NK-92 treated with Interleukin-12 subunit alpha and Interleukin-12 subunit beta, amount 100 ng/mL, for 24 hours (cell line): ENCODE measurements at places on chromosomes 4 and X.

DNA sequence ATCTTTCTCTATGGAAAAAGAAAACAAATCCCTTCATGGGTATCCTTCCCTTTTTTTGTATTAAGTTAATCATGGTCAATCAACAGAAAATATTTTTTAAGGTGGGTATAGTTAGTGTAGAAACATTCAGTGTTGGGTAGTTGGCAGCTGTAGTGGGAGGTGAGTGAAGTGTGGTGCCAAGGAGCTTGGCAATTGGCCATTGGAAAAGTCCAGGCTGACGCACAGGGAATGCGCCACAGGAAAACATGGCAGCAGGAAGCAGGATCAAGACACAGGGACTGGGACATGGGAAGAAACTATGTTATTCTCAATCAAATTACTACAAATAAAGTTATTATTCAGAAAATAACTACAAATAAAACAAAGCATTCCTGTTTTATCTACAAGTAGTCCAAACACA is 20.0 kb downstream of the PALLD start:
- no peak for DNase-seq

- DNase-seq, result no peak
These were observed 16.3 kb downstream of the PROM1 start for GRCh38 chr4:16067515-16067914.

GRCh38 chrX:56762707-56763555 is 33.9 kb downstream of the NBDY start:
- no peak for DNase-seq

DNA sequence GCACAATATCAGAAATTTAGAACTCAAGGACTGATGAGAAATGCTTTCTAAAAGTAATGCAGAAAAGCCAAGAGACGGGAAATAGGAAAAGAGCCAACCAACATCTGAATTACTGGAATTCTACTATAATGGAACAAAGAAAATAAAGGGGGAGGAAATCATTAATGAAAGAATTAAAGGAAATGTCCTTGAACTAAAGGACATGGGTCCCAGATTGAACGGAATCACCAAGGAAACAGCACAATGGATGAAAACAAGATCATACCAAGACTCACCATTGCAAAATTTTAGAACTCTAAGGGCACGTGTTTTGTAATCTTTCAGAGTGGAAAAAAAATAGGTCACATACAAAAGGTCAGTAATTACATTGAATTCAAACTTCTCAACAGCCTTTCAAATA is 35.9 kb downstream of the HPGDS start:
- DNase-seq, result no peak

GRCh38 chrX:70454441-70455365 is 10.1 kb downstream of the DLG3 start:
- peak; percentile 77 for DNase-seq

DNA sequence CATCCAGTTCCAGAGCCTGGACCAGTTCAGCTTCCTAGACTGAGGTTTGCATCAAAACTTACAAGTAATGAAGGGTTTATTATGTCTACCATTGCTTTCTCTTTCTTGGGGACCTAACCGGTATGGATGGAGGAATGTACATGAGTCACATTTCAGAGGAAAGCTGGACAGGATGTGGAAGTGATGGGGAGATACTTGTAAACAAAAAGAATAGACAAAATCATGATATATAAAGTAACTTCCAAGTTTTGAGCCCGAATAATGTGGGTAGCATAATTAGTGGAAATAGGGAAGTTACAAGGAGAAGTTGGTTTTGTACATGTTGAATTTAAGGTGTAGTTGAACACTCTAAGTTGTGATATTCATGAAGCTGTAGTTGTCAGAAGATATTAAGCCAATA is 15.0 kb downstream of the FNIP2 start:
- no peak for DNase-seq

GRCh38 chr4:40992472-40993295 is 221.7 kb downstream of the APBB2 start:
- peak; percentile 75 for DNase-seq

DNA sequence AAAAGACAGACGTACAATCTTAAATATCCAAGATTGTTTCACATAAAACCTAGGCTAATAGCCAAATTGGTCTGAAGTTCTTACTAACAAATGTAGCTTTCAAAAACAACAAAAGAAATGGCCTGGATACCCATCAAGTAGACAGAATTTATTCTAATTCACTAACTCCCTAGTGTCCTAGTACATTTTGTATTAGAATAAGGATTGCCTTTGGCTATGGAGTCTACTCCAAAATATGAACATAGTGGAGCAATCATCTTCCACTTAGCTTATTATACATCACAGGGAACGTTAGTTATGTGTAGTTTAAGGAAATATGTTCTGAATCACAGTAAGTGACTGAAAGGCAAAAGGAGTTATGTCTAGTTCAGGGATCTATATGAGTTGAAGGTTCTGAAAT is 81.7 kb downstream of the MAPK10 start:
- DNase-seq, result no peak

GRCh38 chr4:100869276-100869675 is 351.5 kb upstream of the EMCN start:
- DNase-seq, result no peak

DNA sequence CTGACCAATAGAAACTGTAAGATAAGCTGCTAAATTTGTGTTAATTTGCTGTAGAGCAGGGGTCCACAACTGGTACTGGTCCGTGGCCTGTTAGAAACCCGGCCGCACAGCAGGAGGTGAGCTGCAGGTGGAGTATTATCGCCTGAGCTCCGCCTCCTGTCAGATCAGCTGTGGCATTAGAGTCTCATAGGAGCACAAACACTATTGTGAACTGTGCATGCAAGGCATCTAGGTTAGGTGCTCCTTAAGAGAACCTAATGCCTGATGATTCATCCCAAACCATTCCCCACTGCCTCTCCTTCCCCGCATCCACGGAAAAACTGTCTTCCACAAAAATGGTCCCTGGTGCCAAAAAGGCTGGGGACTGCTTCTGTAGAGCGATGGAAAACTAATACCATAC is 19.7 kb downstream of the FBXW7 start:
- DNase-seq, result no peak

DNA sequence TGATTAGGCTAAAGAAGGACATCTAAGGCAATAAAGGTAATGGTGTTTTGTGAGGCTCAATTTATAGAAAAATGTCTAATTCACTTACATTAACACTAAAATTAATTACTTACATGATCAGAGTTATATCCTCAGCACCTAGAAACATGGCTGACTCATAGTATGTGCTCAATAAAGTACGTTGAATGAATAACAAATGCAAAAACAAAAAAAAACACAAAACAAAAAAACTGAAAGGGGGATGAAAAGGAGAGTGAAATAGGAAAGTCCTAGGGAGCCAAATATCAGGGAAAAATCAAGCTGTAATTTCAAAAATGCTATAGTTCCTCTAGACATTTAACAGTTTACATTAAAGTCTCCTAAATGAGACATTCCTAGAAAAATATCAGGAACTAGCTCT is 18.7 kb downstream of the MBNL3 start:
- no peak for DNase-seq

GRCh38 chrX:139691843-139692505 is 16.0 kb downstream of the MCF2 start:
- no peak for DNase-seq

DNA sequence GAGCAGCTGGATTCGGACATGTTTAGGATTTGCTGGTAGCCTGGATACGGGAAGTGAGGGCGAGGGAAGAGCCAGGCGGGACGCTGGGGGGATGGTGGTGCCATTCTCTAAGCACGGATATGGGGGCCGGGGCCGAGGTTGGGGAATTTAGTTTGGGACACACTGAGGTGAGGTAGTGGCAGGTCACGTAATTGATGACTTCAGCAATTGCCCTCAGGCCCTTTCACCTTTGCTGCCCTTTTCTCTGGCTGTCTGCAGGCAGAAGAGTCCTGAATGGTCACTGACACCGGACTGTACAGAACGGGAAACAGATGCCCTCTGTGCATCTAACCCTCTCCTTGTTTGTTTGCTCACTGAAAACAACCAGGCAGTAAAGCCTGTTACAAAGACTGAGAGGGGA is 16.9 kb upstream of the HMGB3 start:
- DNase-seq, result no peak

- no peak for DNase-seq
These were observed 69.8 kb downstream of the JADE1 start for GRCh38 chr4:128879283-128879682.

GRCh38 chrX:68676335-68676734 is 28.9 kb downstream of the STARD8 start:
- DNase-seq, result no peak

DNA sequence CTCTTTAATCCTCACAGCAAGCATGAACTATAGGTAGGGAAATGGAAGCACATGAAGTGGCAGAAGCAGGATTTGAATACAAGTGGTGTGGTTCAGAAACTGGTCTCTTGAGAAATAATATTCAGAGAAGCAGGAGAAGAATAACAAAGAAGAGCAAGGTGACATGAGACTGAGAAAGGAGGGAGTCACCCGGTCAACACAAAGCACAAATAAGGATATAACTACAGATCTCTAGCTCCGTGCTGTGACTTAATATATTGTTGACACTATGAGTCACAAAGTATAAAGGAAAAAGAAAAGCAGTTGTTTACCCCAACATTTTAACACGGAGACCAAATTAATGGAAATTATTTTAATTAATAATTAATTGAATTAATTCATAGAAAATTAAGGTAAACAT is 204.5 kb downstream of the CPE start:
- DNase-seq, result no peak

- DNase-seq, result no peak
These were observed 6.9 kb downstream of the ANXA10 start for GRCh38 chr4:168099195-168099594.

- DNase-seq, result no peak
These were observed 189.6 kb downstream of the TMEM47 start for GRCh38 chrX:34467437-34467836.

DNA sequence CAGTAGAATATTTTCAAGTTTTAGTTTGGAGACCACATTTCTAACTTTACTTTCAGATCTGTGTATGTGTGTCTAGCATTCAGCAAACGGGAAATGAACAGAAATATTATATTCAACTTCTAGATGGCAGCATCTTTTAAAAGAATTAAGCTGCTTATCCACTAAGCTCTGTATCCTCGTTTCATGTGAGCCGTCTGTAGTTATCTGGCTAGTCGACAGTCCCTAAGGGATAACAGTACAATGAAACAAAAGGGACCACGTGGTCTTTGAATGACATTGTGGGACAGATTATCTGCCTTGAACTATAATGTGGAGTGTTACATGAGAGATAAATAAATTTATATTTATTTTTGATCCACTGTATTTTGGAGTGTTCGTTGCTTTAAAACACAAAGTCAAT is 35.8 kb upstream of the PRSS12 start:
- no peak for DNase-seq

GRCh38 chr4:142447009-142447408 is 399.1 kb downstream of the INPP4B start:
- no peak for DNase-seq

DNA sequence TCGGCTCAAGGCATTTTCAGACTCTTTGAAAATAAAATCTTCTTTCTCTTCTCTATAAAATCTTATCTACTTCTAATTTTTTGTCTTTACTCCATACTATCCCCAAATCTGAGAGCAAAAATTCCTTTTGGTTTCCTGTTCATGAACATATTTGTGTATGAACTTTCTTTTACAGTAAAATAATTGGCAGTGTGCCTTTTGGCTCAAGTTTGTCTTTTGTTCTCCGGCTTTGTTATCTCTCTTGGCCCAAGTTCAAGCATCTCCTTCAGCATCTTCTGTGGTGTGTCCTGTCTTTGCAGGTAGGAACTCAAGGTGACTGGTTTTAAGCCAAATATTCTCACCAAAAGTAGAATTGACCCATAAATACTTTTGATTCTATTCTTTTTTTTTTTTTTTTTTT is 276.6 kb upstream of the FAT1 start:
- no peak for DNase-seq

DNA sequence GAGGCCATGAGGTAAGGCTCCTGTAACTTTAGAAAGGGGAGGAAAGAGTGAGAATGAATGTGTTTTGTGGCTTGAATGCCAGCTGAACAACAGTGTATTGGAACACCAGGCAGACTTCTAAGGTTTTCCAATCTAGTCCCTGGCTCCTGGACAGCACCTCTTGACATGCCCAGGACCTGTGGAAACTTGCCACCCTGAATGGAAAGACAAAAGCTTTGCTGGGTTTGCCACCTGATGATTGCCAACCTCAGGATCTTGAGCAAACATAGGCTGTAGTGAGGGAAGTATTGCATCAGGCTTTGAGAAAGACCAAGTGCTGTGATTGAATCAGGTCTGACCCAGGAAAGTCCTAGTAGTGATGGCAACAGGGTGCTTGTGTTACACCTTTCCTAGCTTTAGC is 1393.1 kb upstream of the DIAPH2 start:
- no peak for DNase-seq

DNA sequence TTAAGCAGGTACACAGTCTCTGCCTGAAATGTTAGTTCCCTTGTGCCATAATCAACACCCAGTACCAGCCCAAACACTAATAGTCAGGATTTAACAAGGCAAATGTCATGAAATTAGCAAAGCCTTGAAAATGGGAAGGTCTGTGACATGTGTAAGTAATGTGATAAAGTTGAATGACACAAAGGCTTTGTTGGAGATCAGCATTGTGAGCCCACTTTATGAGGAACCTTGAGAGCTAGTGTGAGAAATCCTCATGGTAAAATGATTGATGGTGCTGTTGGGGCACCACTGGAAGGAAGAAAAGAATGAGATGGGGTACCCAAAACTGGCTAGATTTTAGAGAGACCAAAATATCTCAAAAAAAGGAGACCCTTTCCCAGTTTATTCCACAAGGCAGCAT is 3.3 kb upstream of the LIN54 start:
- DNase-seq, result no peak

DNA sequence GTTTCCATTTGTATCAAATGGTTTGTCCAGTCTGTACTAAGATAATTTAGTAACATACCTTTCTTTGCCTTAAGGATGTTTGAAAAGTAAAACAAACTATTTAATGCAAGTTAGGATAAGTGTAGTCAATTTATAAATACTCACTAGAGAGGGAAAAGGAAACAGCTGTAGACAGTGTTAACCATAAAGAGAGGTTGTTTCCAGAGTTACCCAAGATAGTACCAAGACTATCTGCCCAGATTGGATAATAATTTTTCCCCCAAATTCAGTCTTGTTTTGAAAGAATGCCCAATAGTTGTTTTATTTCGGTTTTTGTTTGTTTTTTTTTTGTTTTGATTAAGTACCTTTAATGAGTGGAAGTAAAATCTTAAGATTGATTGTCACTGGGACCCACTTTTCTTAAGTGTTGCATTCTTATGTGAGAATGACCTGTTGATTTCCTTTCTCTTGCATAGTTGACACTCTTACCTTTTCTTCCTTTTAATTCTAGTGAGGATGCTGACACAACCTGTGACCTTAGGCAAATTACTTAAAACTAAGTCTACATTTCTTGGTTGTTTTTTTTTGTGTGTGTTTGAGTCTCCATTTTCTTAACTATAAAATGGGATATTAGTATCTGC is 12.8 kb downstream of the AFF1 start:
- DNase-seq, result no peak

DNA sequence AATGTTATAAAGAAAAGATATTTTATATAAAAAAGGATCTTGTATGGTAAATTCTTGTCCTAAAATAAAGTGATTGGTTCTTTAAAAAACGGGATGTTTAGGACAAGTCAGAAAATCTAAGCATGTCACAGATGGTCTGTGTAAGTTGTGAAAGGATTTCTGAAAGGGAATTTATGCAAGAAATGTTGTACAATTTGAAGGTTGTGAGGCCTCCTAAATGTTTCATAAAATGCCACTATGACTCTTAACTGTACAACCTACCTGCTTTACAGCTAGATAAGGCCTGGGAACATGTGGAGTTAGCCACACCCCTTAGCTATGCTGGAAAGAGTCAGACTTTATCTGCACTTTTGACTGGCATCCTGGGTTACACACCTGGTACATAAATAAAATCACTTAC is 951.5 kb upstream of the POU3F4 start:
- no peak for DNase-seq
